Stimulated activated CD4-positive, alpha-beta T cell treated with anti-CD3 and anti-CD28 coated beads, Interleukin-1b, Interleukin-23, amount 100 ng/mL, for 4 hours (primary cell): ENCODE measurements at places on chromosomes 12 and 14.

GRCh38 chr12:4483885-4484823 lies 38.5 kb upstream of the FGF6 start:
- no peak for DNase-seq

DNA sequence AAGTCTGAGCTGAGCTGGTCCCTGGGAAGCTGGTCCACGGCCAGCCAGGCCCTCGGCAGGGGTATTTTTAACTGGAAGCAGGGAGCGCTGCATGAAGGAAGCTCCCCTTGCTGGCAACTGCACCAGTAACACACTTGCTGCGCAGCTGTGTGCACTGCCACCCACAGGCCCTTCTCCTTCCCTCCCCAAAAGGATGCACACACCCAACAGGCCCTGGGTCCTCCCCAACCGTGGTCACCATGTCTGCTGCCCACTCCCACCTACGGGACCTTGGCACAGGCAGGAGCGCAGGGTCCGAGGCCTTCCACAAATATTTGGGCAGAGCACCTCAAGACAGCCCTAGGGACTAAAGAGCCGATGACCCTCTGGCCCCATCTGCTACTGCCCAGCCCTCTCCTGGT lies 157.0 kb upstream of the PRMT8 start:
- no peak for DNase-seq

DNA sequence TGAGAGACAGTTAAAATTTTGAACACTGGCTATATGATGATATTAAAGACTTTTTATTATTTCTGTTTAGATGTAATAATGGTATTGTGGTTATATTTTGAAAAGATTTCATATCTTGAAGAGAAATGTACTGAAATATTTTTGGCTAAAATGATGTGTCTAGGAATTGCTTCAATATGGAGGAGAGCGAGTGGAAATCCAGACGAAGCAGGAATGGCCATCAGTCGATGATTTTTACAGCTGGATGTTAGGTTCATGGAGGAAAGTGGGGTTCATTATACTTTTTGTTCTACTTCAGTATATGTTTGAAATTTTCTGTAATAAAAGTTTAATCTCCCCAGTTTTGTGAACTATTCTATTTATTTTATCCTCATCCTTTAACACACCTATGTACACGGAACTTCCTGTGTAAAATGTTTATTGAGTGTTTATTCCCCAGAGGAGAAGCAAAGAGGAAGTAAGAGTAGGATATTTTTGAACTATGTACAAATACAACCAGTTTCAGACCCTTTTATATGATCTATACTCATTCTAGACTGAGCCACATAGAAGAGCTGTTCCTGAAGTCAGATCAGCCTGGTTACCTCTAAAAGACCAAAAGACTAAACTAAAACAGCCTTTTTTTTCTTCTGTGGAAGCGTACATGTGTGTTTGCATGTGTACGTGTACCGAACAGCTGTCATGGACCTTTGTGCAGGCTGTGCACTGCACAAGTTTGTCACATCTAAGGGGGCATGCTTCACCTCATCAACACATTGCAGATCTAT lies 211.0 kb upstream of the NUDT4 start:
- no peak for DNase-seq

DNA sequence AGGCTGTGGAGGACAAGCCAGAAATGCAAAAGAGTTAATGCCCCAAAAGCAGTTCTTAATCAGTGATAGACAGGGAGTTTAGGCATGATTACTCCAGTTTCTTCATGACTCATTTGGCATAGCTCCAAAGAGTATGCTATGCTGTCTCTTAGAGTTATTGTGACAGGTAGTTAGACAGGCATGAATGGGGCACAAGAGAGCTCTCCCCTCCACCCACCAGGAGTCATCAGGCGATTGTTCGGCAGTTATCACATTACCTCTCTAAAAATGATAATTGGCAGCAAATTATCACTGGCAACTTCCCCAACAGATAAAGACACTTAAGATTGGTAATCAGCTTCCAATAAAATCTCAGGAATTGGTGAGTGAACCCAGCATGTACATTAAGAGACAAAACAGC lies 320.1 kb downstream of the DAD1 start:
- DNase-seq, result no peak

GRCh38 chr12:21336656-21337055 lies 1.9 kb upstream of the SLCO1A2 start:
- DNase-seq, result no peak

- DNase-seq, result no peak
Measured at GRCh38 chr12:58046271-58046670, 104.9 kb downstream of the ATP23 start.

- DNase-seq, result no peak
Measured at GRCh38 chr12:43842259-43842658, 6.4 kb downstream of the TMEM117 start.

DNA sequence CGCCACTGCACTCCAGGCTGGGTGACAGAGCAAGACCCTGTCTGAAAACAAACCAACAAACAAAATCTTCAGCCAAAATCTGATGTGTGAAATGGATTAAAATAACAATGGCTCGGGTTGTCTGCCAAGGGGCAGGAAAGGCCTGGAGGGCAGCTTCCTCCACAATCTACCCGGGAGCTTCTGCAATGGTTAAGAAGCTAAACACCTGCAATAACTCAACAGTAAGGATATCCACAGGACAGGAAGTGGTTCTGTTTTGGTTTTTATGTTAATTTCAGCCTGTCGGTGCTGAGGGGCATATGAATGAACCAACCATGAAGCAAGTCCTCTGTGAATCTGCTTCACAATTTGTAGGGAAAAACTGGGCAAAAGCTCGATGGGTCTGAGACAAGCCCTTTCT lies 34.4 kb downstream of the RAD52 start:
- DNase-seq, result no peak

DNA sequence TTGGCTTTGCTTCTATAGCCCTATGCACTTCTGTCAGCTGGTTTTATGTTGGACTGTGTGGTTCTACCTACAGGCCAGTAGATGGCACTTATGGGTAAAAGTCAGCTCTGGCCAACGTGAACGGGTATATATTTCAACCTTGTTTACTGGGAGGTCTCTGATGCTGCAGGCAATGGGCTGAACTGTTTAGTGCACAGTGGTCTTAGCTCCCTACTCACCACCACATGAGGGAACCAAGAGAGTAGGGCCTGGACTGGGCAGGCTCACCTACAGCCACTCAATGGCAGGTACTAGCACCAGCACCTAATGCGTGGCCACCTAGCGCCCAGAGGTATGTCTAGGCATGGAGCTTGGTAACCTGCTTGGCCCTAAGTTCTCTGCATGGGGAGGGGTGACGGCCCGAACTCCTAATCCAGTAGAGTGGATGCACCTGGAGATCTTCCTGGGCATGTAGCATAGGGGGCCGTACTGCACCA lies 481.8 kb downstream of the TMEM117 start:
- no peak for DNase-seq

DNA sequence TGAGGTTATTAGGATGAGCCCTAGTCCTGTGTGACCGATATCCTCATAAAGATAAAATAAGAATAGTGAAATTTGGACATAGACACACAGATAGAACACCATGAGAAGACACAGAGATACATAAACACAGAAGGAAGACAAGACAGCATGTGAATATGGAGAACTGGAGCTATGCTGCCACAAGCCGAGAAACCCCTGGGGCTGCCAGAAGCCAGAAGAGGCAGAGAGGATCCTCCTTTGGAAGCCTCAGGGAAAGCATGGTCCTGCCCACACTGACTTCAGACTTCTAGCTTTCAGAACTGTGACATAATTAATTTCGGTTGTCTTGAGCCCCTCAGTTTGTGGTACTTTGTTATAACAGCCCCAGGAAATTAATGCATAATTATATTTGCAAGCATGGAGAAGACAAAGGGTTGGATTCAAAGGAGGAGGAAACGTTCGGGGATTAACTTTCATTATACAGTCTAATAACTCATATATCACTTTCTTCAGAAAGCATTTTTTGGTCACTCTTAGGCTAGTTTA lies 1501.8 kb upstream of the FLRT2 start:
- no peak for DNase-seq
